ENCODE measurements at places on chromosomes 4 and X.

DNA sequence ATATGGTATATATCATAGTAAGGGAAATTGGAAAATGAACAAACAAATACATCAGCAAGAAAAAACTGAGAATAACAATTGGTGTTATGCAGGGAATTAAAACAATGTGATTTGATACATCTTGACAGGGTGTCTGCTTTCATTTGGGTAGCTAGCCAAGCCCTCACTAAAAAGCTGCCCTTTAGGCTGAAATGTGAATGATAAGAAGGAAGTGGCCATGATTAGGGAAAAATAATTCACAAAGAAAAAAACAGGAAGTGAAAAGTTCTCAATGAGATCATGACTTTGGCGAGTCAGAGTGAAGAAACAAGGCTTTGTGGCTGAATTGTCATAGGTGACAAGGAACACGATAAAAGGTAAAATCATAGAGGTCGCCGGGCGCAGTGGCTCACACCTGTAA is 675.8 kb upstream of the SLIT2 start:
- DNase-seq = no peak

DNA sequence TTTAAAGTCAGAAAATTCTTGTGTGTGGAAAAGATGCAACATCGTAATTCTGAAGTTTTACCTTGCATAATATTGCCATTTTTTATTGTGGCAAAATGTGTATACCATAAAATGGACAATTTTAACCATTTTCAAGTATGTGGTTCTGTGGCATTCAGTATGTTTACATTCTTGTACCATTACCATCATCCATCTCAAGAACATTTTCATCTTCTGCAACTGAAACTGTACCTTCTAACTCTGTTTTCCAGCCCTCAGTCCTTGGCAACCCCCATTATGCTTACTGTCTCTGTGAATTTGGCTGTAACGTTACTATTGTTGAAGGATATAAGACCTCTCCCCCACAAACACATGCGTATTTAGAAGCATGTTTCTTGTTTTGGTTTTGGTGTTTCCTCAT is 123.2 kb downstream of the BMPR1B start:
- no peak for DNase-seq

DNA sequence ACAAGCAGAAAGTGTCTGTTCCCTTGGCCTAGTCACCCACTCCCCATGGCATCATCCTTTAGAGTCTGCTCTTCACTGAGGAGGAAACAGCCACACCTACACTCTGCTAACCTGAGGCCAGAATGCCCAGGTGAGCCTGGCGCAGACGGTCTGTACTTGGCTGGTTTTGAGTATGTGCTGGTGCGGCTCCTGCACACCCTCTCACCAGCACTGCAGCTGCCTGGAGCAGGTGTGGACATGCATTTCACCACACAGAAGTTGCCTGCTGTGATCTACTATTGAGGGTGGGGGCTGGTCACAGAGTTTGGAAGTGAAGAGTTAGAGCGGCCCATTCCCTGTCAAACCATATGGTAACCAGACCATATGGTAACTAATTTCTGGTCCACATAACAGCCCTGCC is 39.5 kb downstream of the KANTR start:
- DNase-seq = no peak

DNA sequence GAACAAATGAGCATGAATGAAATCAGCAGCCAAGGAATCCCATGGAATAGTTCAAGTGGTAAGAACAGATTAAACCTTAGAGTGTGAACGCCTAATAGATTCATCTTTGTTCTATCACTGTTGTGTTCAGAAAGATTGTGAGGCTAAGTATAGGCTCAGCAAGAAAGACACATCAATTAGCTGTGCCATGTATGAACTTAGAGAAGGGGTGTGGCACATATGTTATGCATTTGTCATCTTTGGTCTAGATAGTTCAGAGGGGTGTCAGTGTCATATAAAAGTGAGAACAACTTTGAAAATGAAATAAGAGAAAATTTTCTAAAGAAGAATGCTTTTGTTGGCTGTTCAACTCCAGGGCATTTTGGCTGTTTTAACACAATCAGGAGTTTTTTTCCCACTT is 9.4 kb downstream of the DAPP1 start:
- DNase-seq = no peak

- DNase-seq = no peak
Measured at GRCh38 chr4:120855307-120856001, 67.1 kb downstream of the PRDM5 start.

DNA sequence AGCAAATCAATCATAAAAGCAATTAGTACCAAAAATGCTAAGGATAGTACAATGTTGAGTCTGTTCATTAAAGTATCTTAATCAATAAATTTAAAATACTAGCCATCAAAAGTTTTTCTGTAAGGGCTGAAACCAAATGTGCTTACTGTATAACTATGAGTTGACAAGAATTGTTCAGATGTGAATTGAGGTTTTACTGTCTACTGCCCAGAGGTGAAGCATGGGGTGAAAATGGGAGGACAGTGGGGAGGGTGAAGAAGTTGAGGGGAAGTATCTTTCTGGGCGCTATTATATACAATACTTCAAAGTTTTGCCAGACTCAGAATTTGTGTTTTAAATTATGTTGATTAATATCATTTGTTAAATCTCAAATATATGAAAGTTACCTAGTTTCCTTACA is 4.1 kb upstream of the PPBP start:
- DNase-seq = no peak

DNA sequence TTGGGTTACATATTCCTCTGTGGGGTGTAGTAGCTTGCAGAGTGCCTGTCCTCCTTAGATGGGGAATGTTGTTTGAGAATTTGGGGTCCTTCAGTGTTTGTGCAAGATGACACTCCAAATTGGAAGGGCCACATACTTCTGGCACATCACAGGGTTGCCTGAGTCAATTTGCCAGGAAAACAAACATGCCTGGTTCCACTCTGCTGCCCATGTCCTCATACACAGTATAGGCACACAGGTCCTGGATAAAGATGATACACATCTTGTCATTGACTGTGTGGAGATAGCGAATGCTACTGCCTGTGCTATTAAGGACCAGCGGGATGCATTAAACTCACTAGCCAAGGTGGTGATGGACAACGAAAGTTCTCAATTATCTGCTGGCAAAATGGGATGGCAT is 11.2 kb upstream of the LAP3 start:
- DNase-seq = no peak

DNA sequence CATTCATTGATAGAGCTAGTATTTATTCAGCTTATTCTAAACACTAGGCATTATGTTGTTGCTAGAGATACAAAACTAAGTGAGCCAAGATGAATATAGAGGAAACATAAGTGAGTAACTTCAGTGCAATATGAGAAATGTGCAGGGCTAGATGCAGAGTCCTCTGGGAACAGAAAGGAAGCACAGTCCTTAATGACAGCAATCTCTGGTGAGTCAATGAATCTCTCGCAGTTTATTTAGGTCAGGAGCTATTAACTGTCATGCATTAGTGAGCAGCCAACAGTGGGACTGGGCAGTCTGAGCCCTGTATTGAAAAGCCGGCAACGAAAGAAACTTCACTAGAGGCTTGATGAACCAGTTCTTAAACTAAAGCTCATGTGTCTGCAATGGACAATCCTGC is 598.1 kb upstream of the MAGEB2 start:
- no peak for DNase-seq

GRCh38 chrX:3134316-3134945 is 93.2 kb downstream of the ARSF start:
- no peak for DNase-seq

GRCh38 chrX:115571712-115572111 is 10.7 kb downstream of the PLS3 start:
- no peak for DNase-seq

- DNase-seq = peak; percentile 55
Measured at GRCh38 chr4:138090150-138090917, 151.8 kb downstream of the SLC7A11 start.

DNA sequence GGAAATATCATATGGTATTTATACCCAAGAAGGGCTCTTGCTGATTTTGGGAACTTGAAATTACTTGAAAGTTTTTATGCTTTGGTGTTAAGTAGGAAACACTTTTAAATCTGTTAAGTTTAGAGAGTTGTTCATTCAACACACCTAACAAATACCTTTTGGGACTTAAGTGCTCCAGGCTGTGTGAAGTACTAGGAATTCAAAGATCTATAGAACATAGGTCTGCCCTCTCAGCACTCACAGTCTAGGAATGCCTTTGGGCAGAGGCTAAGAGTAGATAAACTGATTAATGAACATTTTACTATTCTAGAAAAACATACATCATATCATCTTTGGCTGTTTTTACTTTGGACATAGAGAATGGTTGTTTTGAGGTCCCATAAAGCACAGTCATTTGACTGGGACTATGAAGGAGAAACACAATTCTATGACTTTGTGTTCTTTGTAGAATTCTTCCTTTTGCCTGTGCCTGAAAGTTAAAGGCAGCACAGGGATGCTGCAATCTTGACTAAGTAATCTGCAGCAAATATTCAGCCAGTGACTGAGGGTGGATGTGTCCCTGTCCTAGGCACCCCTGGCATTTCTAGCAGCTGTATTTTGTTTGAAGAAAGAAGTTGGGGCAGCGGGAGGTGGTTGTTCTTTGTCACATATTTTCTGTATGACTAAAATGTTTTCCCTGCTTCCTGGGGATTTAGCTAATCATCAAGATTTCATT is 8.3 kb downstream of the BMP3 start:
- DNase-seq = no peak

DNA sequence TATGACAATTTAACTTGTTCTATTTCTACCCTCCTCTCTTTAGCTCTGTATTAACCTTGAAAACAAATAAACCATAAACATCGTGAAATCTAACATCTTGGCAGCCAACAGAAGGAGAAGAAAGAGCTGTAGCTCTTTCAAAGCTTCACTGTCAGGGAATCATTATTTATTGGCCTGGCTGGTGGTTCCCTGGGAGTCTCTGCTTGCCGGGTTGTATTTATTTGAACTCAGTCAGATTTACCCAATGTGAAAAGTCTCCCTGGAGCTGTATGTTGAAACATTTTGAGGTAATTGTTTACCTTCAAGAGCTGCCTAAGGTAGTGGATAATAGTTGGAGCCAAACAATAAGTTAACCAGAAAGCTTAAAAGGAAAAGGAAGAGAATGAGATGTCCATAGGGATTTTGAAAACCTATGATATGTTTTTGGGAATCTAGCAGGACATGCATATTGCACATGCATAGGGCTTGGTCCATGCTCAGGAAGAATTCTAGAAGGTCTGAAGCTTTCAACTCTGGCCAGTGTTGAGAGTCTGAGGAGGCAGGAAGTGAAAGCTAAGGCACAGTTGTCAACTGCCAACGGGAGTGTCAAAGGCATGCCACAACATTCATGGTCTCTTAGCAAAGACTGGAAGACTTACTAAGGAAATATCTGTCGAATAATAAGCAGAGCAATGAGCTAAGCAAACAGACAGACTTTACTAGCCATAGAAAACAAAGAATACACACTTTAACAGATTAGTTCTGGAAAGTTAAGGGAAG is 621.6 kb downstream of the PCDH7 start:
- no peak for DNase-seq

- peak; percentile 77 for DNase-seq
Measured at GRCh38 chr4:152485726-152486276, 50.1 kb downstream of the FBXW7 start.

DNA sequence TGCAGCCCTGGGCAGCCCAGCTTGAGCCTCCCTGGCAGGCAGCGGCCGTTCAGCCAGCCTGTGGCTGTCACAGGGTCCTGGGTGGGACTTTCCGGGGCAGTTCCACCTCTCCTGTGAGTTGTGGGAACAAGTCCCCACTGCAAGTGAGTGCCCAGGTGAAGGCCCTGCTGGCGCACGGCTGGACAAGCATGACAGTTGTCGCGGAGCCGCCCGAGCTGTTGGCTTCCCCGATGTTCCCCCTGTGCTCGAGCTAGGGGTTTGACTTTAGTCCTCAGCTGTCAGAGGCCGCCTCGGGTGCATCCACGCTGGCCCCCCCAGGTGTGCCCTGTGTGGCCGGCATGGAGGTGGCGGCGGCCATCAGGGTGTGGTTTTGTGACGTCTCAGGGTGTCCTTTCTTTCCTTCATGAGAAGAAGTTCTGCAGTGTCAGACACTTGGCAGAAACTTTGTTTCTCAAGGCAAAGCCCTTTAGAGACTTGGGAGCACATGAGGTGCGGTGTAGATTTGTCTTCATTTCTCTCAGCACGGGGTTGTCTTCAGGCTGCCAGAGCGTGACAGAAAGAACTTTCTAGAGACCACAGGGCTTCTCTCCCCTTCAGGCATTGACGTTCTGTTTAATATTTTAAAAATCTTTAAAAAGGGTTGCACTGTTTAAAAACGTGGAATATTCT is 69.4 kb upstream of the HGFAC start:
- DNase-seq = no peak

- no peak for DNase-seq
Measured at GRCh38 chr4:85268961-85269360, 206.0 kb upstream of the ARHGAP24 start.

DNA sequence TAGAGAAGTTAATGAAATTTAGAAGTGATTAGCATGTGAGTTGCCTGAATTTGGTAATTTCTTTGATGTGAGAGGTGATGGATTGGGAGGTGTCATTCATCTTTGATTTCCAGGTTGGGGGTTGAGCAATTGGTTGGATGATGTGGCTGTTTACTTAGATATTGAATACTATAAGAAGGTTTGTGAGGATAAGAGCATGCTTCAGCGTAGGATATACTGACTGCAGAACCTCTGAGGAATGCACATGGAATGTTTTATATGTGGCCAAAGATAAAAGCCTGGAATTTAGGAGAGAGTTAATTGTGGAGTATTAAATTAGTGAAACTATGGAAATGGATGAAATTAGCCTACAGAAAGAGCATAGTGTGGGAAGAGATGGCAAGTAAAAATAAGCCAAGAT is 165.4 kb upstream of the MAD2L1 start:
- DNase-seq = no peak

DNA sequence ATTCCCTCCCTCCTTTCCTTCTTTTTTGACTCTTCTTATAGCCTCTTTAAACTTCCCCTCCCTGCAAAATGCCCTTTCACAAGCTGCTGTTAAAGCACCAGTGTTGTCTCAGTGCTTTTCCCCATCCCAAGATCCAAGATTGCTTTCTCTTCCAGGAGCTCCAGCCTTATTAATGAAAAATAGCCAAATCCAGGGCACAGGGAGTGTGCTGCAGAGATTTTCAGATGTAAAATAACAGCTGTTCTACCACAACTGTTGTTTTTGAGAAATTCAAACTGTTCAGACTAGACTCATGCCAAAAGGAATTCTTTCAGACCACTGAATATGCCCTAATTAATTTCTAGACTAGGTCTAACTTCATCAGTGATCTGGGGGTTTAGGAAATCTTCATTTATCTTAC is 47.0 kb upstream of the GPC3 start:
- no peak for DNase-seq

GRCh38 chrX:291411-291901 is 10.3 kb downstream of the PLCXD1 start:
- no peak for DNase-seq

- DNase-seq = no peak
Measured at GRCh38 chrX:15059474-15059873, 186.3 kb downstream of the MOSPD2 start.

- no peak for DNase-seq
Measured at GRCh38 chr4:34193451-34194154, 2050.7 kb downstream of the ARAP2 start.
